Stromal cell of bone marrow (primary cell): ENCODE measurements at places on chromosomes 6 and 20.

DNA sequence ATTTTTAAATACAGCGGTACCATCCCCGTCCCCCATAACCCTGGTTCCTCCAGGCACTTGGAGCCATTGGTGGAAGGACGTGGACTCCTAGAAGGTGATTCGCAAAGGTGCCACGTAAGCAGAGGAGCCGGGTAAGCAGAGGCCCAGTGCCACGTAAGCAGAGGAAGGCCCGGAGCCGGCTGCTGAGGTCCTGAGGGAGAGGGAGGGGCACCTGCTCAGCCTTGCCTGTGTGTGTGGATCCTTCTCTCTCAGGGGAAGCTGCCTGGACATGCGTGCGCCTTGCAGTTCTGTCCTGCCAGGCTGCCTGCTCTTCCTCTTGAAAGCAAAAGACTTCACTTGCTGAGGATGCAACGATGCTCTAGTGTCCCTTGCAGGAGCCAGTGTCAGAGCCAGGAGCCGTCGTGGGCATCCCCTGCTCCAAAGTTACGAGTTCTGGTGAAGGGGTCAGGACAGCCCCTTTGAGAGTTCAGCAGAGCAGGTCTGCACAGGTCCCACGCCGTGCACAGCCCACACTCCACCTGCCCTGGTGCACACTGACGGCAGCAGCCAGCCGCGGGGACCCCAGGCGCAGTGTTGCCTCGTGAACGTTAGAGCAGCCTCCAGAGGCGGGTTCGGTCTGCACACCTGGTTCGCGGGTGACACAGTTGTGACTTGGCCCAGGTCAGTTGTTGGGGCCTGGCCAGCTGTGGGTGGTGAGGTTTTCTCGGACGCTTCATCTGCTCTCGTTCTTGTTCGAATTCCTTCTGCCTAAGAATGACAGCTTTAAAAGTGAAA, 1.9 kb upstream of the NKAIN4 start:
- no peak for DNase-seq

GRCh38 chr6:143592335-143592734, 80.8 kb upstream of the FUCA2 start:
- no peak for DNase-seq

- no peak for DNase-seq
Measured at GRCh38 chr6:33897189-33897780, 93.5 kb upstream of the MLN start.

DNA sequence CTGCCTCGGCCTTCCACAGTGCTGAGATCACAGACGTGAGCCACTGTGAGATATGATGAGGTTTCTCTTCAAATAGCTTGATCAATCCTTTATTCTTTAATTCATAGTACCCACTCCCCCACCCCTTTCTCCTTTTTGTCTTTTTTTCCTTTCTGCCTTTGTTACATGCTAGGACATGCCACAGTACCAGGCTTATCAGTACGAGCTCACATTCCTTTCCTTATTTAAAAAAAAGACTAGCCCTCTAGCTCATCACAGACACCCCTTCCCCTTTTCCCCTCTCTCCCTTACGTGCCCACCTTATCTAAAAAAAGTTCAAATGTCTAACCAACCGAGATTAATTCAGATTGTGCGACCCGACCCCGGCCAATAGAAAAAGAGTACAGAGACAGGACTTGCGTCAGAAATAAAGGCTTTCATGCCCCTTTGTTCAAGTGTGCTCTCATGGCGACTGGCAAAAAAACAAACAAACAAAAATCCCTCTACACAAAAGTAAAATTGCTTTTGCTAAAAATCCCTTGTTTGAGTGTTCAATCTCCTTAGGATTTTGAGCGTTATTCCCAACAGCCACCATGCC, 49.2 kb downstream of the MRAP2 start:
- no peak for DNase-seq

DNA sequence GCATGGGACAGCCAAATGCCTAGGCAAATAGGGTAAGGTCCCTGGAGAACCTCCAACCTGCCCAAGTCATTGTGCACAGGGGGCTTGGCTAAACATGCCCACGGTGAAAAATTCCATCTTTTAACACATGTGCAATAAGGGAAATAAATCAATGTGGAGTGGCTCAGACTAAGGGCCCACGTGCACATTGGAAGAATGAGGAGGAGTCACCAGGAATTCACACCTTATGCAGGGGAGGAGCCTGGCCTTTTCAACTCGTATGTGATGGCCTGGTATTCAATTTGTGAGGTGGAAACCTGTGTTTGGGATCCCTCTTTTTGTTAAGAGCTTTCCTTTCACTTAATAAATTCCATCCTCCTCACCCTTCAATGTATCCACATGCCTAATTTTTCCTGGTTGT, 12.6 kb downstream of the C6orf52 start:
- no peak for DNase-seq

- DNase-seq: no peak
Measured at GRCh38 chr6:129476810-129477209, 233.2 kb downstream of the ARHGAP18 start.
